OCI-LY7 (cell line): ENCODE measurements at places on chromosomes 16 and 17. TPM values are rescaled to one million over a fixed set of nuclear protein-coding genes. Genes with fewer than 3 reads are reported as not detected.

SMIM36 gene
- not detected in 2 replicates for total RNA-seq

GNG13 gene
- total RNA-seq: not detected in 2 replicates

ST6GALNAC2 gene
- total RNA-seq: not detected in 2 replicates

TBC1D3I gene
- total RNA-seq: 0.55 and 0.79 TPM in 2 replicates

STH gene
- not detected in 2 replicates for total RNA-seq

GRCh38 chr17:20086416-20087076, 77.4 kb downstream of the SPECC1 start:
- DNase-seq: no peak

DNA sequence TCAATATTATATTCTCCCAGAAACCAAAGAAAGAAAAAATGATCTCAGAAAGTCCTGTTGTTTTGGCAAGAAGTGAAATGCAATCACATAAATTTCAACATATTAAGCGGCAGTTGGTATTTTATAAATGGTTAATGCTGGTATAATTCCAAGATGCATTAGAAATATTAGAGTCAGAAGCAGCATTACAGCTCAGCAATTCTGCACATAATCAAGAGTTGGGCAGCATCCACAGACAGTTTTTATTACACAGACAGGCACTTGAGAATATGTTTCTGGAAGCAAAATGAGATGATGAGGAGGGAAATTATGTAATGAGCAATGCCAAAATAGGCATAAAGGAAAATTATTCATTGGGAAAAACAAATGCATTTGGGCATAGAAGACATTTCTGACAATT, 148.1 kb downstream of the KCNJ2 start:
- no peak for DNase-seq

- peak; percentile 31 for DNase-seq
These were observed 74.9 kb upstream of the HS3ST2 start for GRCh38 chr16:22739077-22739476.

DNA sequence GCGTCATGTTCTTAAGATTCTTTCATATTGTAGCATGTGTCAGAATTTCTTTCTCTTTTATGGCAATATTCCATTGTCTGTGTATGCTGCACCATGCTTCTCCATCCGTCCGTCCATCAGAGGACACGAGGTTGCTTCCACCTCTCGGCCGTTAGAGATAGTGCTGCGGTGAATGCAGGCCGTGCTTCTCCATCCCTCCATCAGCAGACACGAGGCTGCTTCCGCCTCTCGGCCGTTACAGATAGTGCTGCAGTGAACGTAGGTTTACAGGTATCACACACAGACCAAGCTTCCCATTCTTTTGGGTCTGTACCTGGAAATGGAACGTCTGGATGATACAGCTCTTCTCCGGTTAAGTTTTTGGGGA, 113.5 kb downstream of the CMIP start:
- no peak for DNase-seq

DNA sequence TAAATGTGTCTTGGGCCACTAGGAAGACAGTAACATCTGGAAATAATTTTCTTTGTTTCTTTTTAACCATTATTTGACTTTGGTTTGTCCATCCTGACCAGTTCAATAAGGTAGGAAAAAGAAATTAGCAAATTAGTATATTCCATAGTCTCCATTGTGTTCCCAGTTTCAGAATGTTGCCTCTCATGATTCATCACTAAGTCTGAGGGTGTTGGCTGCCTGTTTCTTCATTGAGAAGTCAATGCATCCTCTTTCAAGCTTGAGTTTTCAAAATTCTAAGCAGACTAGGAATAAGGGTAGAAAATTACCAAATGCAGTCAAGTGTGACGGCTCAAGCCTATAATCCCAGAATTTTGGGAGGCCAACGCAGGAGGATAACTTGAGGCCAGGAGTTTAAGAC, 41.9 kb downstream of the ZFHX3 start:
- no peak for DNase-seq

- no peak for DNase-seq
These were observed 12.4 kb downstream of the MRPL27 start for GRCh38 chr17:50360486-50361115.

DNA sequence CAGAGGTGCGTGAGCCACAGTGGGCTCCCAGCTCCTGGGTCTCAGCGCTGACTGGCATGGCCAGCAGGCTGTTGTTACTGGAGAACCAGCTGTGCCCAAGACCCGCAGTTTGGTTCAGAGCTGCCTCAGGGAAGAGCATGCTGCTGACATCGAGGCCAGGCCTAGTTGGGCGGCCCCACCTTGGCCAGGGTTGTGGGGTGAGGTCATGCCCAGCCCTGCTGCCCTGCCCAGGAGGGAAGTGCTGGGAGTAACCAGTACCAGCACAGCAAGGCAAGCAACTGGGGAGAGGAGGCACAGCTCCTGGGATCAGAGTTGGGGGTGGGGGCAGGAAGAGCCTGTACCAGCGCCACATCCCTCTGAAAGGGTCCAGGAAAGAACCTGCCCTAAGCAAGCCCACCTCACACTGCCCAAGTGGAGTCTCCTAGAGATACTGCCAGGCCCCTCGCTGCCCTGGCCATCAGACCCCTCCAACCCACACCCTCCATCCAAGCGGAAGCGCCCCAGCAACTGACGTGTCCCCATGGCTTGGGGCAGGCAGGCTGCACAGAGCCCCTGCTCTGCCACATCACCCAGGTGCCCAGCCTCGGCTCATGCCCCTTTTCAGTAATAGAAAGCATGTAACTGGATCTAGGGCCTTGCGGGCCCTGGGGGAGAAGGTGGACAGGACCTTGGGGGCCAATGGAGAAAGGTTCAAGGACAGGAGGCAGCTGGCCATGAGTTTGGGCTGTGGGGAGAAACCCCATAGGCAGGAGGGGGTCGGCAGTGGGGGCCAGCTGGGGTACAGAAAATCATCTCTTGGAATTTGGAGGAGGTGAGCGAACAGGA, 990 bp downstream of the DOK4 start:
- DNase-seq: no peak

DNA sequence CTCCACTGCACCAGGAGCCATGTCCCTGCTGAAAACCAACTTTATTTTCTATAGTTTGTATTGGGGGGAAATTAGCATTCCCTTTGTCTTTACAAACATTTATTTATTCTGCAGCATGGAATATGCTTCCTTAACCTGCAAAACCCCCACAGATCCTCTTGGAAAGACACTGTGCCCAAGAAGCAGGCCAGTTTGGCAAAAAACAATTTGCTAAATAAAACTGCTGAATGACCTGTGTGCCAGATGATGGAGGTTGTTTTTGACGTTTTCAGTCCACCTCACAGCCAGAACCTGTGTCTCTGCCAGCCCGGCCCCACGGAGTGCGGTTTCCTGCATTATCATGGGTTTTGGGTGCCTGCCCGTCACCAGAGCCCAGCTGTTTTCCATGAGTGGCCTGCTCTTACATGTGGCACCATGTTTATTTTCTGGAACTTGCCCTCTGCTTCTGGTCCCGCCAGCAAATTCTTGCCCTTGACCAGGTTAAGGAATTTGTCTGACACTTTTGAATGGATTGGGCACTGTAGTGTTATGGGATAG, 26.4 kb downstream of the ORC6 start:
- DNase-seq: no peak

DNA sequence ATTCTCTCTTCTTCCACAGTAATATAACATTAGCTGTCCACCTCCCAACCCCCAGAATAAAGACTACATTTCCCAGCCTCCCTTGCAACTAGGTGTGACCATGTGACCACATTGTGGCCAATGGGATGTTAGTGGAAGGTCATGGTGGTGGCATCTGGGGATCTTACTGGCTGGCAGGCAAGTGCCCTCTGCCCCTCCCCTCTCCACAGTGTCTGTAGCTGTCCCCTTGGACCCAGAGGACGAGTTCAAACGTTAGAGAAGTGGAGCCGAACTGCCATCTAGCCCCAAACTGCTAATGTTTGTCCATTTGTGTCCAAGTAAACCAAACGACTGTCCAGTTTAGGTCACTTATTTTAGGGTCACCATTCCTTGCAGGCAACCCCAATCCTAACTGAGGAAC, 26.6 kb upstream of the KCNG4 start:
- peak; percentile 63 for DNase-seq

DNA sequence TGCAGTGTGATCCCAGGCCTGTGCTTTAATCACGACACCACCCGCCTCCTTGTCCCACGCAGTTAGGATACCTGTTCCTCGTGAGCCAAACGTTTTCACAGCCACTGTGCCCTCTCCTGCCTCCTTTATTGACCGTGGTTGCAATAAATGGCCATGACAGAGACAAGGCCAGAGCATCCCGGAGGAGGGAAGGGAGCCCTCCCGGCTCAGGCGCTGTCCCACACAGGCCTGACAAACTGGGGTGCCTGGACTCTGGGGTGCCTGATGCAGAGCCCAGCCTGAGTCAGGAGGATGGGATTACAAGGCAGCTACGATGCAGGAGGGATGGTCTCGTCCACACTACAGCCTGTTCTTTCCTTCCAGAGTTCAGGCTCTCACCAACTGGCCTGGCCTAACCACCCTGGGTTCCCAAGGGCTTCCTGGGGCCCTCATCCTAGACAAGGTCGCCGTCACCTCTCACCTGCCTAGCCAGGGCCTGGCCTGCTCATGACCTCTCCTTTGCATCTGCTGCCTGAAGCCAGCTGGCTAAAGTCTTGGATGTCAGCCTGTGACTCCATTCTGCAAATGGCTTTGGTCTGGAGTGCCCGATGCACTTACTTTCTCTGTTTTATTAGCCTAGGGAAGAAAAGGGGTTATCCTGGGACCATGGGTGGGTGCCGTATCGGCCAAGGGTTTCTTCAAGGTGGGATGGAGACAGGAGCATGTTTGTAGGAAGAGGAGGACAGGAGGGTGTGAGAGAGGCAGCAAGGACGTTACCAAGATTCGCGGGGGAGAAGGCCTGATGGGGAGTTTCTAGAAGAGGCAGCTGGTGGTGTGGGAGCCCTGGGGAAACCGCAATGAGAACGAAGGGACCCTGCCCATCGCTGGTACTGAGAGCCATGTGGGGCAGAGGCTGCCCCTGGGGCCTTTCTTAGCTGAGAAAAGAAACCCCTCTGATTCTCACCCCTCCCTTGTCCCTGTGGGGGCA, 234.3 kb upstream of the TNRC6C start:
- DNase-seq: no peak

DNA sequence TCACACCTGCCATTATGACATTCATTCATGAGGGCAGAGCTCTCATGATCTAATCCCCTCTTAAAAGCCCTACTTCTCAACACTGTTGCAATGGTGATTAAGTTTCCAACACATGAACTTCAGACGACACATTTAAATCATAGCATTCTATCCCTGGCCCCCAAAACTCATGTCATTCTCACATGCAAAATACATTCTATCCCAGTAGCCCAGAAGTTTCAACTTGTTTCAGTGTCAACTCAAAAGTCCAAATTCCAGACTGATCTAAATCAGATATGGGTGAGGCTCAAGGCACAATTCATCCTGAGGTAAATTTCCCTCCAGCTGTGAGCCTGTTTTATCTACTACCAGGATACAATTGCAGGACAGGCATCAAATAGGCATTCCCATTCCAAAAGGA, 25.2 kb downstream of the LYRM1 start:
- DNase-seq: no peak

- no peak for DNase-seq
These were observed 14.2 kb downstream of the ANKFN1 start for GRCh38 chr17:56167491-56167890.

GRCh38 chr16:80189476-80190175, 351.2 kb upstream of the DYNLRB2 start:
- no peak for DNase-seq

- DNase-seq: no peak
These were observed 39.4 kb upstream of the MTSS2 start for GRCh38 chr16:70725024-70725911.

DNA sequence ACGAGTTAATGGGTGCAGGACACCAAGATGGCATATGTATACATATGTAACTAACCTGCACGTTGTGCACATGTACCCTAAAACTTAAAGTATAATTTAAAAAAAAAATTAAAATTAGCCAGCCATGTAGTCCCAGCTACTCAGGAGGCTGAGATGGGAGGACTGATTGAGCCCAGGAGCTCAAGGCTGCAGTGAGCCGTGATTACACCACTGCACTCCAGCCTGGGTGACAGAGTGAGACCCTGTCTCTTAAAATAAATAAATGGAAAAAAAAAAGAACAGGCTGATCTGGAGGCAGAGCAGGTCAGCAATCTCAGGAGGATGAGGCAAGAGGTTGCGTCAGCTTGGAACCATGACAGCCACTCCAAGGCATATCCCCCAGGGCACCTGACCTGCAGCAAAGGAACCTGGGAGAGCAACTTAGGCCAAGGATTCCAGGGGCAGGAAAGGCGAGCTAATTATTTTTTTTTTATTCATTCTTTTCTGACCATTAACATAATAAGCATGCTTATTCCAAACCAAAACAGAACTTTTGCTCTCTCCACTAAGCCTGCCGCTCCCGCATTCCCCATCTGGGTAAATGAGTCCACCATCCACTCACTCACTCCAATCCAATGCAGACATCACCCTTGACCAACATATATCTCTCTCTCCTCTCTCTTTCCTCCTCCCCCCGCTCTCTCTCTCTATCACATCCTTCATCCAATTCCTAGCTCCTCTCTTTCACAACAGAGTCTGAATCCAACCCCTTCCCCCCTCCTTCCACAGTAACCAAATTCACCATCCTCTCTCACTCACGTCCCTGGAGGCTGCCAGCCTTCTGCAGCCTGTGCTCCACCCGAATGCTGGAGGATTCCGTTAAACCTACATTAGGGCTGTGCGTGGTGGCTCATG, 47.7 kb downstream of the TK2 start:
- no peak for DNase-seq

DNA sequence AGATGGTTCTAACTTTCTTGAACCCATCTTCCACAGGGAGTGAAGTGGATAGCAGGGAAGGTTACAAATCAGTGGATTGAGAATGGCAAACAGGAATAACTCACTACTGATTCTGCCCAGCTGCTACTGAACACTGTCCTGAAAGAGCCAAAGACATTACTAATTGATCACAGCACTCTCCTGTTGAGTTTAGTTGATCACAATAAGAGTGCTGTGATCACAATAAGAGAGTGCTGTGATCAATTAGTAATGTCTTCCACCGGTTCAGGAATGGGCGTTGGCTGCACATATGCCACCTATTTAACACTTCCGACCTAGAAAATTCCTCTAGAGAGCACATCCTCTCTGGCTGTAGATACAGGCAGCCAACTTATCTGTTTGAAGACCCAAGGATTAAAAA, 11.4 kb downstream of the CFAP97D1 start:
- DNase-seq: peak; percentile 63

DNA sequence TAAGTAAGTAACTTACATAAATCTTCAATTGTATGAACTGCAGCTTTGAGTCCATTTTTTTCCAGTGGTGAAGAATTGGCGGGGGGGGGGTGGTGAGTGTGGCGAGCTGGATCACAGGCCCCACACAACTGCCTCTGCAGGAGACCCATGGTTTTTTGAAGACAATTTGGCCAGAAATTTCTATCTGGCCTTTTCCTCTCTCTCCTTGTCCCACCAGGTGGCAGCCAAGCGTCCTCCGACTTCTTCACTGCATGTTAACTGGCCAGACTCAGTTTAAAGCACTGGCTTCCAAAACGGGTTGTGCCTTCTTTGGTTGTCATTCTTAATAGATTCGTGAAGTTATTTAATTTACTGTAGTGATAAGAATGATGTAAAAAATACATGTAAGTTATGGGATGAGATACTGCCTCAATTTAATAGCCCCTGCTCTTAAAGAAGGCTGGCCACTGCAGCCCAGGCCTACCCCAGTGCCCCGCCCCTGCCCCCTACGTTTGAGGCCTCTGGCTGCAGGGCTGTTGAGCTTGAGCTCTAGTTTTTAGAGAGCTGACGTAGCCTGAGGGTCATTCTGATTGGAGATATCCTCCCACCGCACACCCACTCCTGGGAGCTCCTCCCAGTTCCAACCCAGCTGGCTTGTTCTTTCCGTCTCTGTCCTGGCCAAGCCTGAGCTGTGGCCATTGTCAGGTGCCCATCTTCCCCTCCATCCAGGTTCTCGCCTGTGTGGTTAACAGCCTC, 36.4 kb downstream of the AKAP1 start:
- DNase-seq: peak; percentile 54
